Dermis blood vessel endothelial cell (primary cell): ENCODE measurements at places on chromosomes 3 and 15.

DNA sequence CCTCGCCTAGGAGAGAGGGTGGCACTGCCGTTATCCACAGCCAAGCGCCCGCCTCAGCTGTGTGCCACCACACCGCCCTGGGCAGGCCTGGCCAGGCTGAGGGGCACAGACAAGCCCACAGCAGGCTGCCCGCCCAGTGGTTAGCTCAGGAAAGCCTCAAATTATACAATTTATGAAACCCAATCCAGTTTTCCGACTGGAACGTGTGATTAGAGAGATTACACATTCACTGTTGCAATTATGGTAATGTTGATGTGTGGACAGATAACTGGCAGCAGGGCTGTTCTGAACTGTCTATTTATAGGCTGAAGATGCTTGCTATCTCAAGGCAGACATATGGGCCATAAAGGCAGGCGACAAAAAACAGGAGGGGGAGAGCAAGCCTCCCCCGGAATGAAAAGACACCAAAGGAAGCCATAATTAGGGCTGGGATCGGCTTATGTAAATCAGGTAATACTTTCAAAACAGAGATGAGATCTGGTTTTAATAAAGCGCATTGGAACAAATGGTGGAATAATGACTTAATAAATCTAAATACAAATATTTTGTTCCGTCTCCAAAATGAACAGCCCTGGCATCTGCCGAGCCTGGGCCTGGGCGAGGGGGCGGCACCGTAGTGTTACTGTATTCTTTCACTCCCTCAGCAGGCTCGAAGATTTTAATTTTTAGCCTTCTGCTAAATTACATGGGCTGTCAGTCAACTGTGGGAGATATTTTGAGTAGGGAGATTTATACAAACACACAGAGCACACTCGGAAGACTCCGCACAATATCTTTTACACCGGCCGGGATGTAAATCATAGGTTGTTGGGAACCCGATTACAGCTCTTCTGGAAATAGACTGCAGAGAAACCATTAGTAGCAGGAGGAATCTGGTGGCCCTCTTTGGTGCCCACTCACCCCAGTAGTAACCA, 103.1 kb upstream of the TLE3 start:
- no peak for DNase-seq

- no peak for DNase-seq
Observed at GRCh38 chr15:31467361-31467760, 140.7 kb downstream of the KLF13 start.

- no peak for DNase-seq
Observed at GRCh38 chr3:4672725-4673275, 179.7 kb downstream of the ITPR1 start.

DNA sequence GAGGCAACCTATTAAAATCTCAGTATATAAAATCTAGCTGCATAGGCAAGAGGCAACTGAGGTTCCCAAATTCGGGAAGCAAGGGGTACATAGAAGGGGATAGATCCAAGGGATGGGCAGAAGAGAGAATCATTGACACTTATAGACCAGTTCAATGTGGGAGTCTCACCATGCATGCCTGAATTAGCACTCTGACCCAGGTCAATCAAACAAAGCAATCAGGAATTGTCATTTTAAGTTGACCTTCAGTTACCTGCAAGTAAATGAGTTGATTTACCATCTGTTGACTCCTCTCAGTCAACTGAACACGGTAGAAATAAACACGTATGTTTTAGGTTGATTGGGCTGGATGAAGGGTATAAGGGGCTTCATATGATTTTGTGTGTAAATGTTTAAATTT, 33.4 kb upstream of the PIAS1 start:
- no peak for DNase-seq
